ENCODE measurements at places on chromosomes 11 and 22.

DNA sequence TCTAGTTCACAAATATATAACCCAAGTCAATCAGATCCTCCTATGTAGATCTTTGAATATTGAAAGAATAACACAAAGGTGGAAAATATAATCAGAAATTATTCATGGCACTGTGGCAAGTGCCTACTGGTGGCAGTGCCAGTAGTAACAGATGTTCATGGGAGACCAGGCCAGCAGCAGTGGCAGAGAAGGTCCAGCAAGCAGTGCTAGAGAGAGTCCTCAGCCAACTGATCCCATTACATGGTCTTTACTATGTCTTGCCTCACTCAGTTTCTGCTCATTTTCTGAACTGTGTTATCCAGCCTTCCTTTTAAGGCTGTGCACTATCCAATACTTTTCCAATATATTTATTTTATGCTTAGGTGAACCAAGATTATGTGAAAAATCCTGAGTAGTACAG is 124.9 kb downstream of the MRTFA start:
- no peak for DNase-seq

DNA sequence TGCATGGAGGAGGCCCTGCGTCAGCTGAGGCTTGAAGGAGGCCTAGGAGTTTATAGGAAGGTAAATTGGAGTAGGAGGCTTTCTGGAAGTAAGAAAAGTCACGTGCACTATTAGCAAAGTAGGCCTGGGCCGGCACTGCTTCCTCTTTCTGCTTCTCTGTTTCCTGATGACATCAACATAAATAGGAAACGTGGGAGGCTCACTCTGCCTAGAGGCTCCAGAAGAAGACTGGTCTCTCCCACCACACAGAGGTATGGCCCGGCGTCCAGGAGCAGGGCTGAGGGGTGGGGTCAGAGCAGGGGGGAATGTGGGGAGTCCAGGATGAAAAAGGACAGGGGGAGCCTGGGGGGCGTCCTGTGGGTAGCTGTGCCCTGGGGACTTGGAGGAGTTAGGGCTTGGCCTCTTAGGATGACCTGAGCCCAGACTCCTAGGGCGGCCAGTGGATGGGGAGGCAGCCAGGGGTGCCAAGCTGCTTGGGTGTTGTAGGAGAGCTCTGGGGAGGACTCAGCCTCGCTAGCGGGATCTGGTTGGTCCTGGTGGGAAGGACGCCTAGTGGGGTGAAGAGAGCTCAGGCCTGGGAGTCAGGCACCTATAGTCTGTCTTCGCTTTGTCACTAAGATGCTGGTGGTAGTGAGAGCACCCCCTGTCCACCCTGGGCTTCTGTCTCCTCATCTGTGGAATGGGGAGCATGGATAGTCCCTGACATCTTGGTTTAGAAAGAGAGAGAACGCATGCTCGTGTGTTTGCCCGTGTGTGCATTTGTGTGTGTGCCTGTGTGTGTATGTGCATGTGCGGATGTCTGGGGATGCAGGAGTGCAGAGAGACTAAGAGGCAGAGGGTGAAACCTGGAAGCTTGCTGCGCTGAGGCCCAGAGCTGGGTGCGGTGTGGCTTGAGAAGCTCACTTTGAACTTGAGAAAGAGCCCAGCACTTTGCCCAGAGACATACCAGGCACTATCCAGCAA is at the start of gene CSF2RB:
Gene CSF2RB (plus strand): TSS at position 202 of the 963 bp plus-strand sequence. CDS start 8,580 bp downstream, outside the sequence.
- no peak for DNase-seq

DNA sequence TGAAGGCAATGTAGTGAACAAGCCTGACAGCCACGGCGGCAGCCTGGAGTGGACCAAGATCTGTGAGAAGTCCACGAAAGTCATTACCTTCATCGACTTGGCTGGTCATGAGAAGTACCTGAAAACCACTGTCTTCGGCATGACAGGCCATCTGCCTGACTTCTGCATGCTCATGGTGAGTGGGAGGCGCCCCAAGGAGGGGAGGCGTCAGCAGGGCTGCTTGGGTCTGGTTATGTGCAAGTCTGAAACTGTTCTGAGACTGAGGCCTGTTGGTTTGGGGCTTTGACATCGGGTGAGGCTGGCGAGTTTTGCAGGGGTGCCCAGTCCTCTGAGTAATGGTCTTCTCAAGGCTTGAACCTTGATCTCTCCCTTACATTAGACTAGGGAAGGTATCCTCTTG is 11.1 kb downstream of the GTPBP1 start:
- no peak for DNase-seq

DNA sequence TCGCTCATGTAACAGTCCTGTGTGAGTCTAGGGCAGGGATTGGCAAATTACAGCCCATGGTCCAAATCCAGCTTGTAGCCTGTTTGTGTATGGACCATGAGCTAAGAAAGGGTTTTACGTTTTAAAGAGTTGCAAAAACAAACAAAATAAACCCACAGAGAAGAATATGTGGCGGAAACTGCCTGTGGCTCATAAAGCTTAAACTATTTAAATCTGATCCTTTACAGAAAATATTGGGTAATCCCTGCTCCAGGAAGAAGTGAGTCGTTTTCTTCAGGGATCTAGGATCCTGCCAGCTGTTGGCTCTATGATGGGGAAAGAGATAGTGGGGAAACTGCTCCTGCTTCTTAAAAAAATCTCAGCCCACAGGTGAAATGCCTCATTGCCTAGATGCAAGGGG is 3.4 kb upstream of the OR6Q1 start:
- no peak for DNase-seq

GRCh38 chr22:16949561-16949960 is 58.5 kb downstream of the GAB4 start:
- DNase-seq = no peak

GRCh38 chr11:125272821-125273220 is 108.3 kb downstream of the PKNOX2 start:
- DNase-seq = no peak

DNA sequence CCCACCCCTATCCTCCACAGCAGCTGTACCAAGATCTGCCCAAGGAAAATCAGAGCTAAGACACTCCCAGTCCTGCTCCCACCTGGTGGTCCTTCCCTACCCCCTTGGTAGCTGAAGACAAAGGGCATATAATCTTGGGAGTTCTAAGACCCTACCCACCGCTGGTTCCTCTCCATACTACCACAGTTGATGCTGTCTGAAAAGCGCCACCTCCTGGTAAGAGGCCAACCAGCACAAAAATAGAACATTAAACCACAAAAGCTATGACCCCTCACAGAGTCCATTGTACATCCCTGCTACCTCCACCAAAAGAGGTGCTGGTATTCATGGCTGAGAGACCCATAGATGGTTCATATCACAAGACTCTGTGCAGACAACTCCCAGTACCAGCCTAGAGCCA is 161.5 kb upstream of the ARHGAP42 start:
- no peak for DNase-seq

DNA sequence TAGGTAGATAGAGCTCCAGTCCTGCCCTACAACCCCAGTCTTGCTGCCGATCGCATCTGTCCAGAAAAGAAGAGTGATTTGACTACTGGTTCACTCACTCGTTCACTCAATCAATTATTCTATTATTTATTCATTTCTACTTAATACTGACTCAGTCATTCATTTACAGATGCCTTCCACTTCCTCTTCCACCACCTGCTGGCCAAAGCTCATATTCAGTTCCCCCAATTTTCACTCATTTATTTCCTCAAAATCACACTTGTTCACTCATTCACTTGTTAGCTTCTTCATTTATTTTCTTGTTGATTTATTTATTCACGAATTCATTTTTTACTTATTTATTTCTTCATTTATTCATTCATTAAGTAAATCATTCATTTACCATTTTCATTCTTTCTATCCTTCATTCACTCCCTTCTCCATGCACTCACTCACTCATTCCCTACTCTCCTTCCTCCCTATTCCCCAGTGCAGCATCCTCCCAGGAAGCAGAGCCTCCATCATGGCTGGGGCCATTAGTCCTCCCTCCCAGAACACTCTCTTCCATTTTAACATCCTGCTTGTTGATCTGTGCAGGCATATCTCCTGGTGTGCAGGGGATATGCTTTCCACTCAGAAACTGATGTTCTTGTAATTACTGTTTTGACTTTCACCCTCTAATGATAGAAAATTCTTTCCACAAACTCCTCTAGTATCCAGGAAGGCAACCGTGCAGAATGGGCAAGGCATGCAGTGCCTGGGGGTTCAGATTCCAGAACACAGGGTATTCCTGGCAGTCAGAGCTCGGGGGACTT is 281.0 kb downstream of the TENM4 start:
- DNase-seq = no peak

- DNase-seq = no peak
These were observed 389 bp downstream of the MICALL1 start for GRCh38 chr22:37906364-37907008.

DNA sequence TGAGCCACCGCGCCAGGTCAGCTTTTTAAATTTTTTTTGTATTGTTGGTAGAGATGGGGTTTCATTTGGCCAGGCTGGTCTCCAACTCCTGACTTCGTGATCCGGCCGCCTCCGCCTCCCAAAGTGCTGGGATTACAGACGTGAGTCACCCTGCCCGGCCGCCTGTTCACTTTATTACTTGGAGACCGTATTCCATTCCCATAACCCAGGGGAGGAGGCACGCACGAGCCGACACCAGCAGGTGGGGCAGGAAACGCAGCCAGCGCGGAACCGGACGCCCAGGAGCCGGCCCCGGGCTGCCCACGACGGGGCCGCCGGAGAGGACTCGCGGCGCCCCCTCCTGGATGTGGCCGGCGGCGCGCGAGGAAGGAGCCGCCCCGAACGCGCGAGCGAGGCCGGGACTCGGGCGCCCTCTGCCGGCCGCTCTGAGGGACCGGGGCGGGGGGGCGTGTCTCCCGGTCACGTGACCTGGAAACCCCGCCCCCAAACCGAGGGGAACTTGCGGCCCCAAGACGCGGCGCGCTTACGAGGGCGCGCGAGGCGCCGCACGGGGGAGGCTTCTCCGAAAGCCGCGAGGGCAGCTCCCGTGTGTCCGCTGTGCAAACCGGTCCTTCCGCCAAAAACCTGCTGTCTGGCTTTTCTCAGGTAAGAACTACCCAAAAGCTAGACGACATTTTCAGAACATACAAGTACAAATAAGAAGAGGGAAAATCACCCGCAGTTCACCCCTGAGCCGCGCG is 11.6 kb upstream of the RNH1 start:
- peak; percentile 82 for DNase-seq

DNA sequence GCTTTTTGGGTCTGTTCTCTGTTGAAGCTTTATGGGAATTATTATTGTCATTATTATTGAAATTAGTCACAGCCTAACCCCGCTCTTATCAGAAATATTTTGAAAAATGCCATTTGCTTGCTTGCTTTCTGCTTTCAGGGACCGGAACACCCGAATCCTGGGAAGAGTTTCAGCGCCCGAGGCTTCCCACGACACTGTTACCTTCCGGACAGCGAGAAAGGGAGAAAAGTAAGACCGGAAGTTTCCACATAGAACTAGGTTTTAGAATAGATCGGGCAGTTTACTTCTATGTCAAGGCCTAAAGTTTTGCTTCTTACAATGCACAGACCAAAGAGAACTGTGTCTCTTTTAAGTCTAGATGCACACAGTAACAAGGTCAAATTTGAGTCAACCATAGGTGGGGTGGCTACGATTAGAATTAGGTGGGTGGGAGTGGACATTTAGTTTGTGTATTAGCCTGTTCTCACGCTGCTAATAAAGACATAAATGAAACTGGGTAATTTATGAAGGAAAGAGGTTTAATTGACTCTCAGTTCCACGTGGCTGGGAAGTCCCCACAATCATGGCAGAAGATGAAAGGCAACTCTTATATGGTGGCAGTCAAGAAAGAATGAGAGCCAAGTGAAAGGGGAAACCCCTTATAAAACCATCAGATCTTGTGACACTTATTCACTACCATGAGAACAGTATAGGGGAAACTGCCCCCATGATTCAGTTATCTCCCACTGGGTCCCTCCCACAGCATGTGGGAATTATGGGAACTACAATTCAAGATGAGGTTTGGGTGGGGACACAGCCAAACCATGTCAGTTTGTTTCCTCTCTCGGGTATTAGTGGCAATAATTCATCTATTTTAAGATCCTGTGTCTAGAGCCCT is 12.9 kb downstream of the MPEG1 start:
- no peak for DNase-seq

DNA sequence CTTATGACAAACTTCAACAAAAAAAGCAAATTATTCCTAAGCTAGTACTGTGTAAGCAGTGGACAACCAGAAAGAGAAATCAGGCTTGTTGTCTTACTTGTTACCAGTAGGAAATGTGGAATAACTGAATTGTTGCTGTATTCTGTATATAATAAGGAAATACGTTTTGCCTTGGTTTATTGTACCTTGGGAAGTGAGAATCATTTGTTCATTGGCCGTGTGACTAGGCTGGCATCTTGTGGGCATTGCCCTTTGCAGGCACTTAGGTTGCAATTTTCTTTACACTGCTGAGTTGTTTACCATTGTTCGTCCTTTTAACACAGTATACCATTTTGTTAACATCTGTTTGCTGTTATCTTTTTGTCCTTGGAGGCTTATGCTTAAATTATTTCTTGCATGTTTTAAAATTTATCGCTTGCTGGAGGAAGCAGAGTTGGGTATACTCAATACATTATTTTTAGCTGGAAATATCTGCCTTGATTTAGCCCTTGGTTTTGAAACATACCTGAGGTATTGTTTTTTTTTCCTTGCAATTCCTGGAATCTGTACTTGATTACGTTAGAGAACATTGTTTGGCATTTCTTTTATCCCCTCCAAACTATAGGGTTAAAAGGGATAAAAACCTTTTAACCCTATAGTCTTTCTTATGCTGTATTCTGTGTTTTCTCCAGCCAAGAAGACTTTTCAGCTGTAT is 109.3 kb downstream of the DDX10 start:
- no peak for DNase-seq

Data from activated CD4-positive, CD25-positive, alpha-beta regulatory T cell treated with anti-CD3 and anti-CD28 coated beads, Interleukin-2, amount 50 U/mL, for 16 hours (primary cell).